ENCODE measurements at places on chromosomes 6 and 20.

DNA sequence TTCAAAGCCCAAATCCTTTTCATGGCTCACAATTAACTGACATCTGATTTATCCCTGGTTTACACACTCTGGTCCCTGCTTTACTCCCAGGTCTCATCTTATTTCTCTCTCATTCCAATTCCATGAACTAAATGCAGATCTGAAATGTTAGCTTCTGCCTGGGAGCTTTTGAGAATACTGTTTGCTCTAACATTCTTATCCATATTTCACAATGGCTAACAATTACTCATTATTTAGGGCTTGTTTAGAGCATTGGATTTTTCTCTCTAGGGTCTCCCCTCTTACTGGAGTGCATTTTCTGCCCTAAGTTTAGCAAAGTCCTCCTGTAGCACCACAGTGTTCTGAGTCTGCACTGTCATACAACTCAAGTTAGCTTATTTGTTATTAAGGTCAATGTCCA is 121.5 kb upstream of the HCRTR2 start:
- DNase-seq = no peak

DNA sequence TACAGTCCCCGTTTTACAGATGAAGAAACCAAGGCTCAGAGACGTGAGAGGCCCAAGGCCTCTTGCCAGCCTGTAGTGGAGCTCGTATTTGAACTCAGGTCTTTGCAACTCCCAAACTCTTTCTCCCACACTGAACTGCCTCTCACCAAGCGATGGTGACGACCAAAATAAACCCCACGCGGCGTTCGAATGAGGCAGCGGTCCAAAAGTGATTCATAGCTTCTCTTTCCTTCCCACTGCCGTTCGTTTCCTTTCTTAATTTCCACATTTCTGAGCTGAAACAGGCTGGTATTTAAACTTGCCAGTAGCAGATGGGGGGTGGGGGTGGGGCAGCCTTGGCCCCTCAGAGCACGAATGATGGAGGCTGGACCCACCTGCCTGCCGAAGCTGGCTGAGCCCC is 252.9 kb upstream of the KCNG1 start:
- DNase-seq = no peak

GRCh38 chr6:16302721-16303552 is 64.5 kb downstream of the GMPR start:
- no peak for DNase-seq

- no peak for DNase-seq
Observed at GRCh38 chr6:111730864-111731263, 125.2 kb upstream of the TRAF3IP2 start.

- no peak for DNase-seq
Observed at GRCh38 chr20:63347081-63347741, 13.9 kb downstream of the CHRNA4 start.

GRCh38 chr6:110944681-110945151 is 13.8 kb upstream of the GTF3C6 start:
- no peak for DNase-seq

DNA sequence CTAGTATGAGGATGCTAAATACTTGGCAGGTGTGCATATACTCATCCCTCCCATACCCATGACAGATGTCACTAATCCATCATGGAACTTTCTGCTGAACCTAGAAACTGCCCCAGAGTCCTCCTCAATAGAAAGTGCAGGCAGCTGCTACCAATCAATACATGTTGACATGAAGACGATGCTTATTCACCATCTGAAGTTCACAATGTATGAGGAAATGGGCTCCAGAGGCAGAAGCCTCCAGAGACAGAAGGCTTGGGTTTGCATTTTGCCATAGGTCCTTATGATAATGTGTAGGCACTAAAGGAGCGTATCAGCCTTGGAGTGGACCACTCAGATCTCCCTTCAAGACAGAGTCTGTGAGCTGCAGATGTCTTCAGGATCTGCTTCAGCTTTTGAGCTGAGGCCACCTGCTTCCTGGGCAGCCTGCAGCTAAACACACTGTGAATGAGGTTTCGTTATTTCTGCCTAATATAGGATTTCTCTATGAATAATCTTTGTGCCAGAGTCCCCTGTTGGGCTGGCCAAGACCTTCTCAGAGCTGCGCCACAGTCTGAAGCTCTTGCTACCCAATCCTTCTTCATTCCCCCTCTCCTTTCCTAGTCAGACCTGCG is 7.5 kb upstream of the KIAA1755 start:
- no peak for DNase-seq
